Stimulated activated CD8-positive, alpha-beta memory T cell treated with anti-CD3 and anti-CD28 coated beads, Interleukin-12 subunit alpha, Interleukin-12 subunit beta, amount 100 ng/mL, for 4 hours (primary cell): ENCODE measurements at places on chromosomes 4 and X.

- DNase-seq: no peak
These were observed 27.7 kb upstream of the CEP135 start for GRCh38 chr4:55921093-55921492.

DNA sequence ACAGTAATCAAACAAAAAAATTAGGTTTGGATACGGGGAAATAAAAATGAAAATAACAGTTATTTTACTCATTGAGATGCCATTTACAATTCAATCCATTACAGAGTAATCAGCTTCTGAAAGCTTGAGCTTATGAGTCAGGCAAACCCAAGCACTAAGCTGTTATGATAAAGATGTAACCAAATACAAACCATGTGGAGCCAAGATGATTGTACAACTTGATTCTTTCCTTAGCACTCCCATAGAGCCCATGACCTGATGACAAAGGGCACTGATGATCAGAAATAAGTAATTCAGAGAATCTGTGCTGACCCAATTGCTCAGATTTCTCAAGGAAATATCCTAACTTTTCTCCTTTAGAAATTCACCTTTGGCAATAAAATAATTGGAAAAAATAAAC is 40.5 kb upstream of the PRKG2 start:
- DNase-seq: no peak

DNA sequence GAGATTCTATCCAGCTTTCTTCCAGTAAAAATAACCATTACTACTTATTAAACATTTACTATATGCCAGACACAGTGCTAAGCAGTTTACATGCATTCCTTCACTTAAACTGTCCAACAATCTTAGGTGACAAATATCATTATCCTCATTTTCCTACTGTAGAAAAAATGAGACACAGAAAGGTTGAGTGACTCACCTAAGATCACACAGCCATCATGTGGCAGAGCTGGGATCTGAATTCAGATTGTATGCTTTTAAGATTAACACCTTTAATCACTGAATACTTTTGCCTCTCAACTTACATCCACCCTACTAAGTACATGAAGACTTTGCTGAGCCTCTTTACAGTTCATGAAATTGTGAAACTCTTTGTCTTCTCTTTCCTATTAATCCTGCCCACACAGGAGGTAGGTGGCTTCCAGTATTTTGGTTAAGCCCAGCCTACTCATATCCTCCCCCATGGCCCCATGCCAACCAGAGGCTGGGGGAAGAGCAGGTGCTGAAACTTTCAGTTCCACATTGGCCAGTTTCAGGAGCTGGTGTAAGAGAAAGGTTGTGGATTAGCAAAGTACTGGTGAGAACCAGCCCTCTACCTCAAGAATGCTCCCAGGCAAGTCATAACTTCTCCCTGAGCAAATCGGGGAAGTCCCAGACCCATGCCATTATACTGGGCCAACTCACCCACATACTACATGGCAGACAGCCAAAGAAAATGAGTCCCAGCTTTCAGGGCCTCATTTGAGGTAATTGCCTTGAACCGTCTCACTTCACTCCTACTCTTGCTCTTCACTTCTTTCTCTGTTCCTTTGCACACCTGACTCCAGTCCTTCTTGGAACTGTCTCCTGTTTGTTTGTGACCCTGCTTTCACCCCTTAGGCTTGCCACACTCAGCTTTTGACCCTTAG is 211.1 kb downstream of the GUCY2F start:
- DNase-seq: no peak

DNA sequence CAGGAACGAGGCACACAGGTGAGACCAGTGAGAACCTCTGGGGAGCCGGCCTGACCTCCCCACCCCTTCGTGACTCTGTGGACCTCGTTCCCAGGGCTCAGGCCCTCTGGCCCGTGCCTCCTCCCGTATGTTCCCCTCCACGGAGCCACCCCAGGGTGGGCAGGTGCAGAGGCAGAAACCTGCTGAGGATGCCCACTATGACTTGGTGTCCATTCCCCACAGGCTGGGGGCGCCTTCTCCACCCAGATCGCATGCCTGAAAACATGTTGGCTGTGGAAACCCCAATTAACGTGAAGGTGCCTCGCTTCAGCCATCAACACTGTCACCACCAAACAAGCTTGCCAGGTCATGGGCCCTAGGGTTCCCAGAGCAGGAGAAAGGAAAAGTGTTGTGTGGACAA is 27.0 kb downstream of the BLOC1S4 start:
- no peak for DNase-seq

GRCh38 chr4:70855464-70855863 is 15.8 kb upstream of the GRSF1 start:
- DNase-seq: no peak

- no peak for DNase-seq
These were observed 26.7 kb upstream of the ZCCHC13 start for GRCh38 chrX:74277320-74277719.

GRCh38 chr4:153488006-153488891 is 22.1 kb downstream of the TMEM131L start:
- peak; percentile 72 for DNase-seq

- DNase-seq: no peak
These were observed 18.4 kb upstream of the FNIP2 start for GRCh38 chr4:158750379-158750778.

DNA sequence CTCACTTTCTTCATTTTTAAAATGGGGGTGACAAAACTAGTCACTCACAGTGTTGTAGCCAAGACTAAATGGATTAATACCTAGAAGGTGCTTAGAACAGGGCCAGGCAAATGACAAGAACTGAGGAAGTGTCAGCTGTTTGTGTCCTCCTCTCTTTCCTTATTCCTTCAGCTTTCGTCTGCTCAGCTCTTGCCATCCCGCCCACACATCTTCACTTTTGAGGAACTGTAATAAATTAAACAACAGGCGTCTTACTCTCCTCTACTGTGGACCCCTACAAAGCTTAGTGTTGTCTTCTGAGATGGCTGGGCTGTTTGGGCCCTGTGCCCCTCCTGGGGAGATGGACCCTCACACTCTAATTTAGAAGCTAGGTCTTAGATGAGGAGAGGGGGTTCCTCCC is 2.7 kb downstream of the HPSE start:
- no peak for DNase-seq

GRCh38 chr4:137644201-137644600 is 111.9 kb upstream of the PCDH18 start:
- no peak for DNase-seq

DNA sequence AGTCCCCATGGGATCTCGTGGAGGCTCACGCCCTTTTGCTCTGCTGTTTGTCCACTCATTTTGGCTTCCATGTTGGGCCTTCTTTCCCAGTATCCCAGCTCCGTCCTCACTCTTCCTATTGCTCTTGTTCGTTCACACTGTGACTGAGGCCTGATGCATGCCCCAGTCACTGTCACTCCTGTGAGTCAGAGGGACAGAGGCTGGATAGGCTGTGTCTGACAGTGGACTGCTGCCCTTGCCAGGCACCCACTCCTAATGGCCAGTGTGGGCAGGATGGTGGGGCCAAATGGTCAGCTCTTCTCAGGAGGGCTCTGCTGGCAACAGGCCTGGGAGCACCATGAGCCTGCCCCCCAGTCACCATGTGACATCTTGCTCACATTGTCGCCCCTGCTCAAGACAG is 40.0 kb downstream of the HADH start:
- DNase-seq: no peak

- no peak for DNase-seq
These were observed 7.5 kb upstream of the KLHL5 start for GRCh38 chr4:39054497-39054896.

DNA sequence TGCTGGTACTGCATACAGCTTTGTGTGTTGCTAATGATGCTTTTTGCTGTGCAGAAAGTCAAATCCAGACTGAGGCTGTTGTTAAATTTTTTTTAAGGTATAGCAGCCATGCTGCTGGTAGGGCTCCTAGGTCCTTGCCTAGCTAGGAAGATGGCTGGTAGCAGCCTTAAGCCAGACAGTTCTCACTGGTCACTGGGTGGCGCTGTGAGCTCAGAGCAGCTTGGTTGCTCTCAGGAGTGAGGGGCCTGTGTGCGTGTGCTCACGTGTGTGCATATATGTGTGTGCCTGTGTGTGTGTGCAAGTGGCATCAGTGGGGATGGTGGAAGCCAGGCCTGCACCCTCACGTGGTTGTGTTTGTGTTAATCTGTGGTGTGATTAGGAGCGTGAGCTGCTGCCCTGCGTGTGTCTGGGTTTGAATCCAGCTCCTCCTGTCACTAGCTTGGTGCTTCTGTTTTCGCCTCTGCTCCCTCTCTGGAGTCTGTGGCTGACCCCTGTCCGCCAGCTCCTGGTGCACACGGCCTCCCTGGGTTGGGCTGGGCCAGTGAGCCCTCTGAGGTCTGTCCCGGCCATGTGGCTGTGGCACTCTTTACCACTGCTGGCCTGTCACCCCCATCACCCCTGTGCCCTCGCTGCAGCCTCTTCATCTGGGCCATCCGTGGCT is 46.1 kb downstream of the SORCS2 start:
- DNase-seq: no peak

GRCh38 chrX:53049127-53049517 is 533 bp downstream of the GPR173 start:
- DNase-seq: no peak

GRCh38 chr4:14513471-14513870 is 488.8 kb upstream of the CPEB2 start:
- DNase-seq: no peak

- DNase-seq: no peak
These were observed 179.0 kb downstream of the NHS start for GRCh38 chrX:17553961-17554482.

DNA sequence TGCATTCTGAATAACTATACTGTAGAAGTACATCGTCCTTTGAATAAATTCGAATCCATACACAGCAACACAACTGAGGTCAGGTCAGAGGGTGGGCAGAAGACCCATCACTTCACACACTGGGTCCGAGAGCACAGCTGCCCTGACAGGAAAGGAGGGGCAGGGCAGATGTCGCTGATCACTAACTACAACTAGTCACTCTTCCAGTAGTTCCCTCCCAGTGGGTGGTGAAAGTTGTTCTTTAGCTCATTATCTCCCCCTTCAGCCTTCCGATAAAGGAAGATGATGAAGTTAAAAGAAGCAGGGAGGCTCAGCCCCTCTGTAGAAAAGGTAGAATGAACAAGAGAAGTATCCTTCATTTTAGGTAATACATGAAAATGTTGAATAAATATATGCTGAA is 278.9 kb downstream of the INPP4B start:
- no peak for DNase-seq

DNA sequence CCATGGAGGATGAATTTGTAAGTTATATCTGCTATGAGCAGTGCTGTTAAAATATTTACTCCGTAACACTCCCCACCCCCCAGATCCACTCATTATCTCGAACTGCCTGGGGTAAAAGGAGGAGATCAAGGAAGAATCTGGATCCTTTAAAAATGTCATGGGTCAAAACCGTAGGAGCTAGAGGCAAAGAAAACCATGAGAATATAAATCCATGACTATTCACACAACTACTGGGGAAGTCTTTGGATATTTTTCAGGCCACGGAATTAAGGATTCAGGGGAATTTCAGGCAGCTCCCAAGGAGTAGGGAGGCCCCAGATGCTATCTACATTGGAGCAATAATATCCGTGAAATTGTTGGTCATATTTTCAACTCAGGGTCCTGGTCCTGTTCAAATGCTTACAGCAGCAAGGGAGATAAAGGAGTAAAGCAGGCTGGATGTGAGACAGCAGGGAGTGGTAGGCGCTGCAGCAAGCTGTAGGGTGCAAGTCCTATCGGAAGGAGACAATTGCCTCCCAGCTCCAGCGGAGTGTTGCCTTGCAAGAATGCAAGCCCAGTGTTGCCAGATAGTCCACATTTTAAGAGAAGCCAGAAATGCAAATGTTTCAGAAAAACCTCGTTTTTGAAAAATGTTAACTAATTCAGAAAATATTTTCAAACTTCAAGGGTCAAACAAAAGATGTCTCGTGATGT is 116.2 kb upstream of the KIT start:
- no peak for DNase-seq

DNA sequence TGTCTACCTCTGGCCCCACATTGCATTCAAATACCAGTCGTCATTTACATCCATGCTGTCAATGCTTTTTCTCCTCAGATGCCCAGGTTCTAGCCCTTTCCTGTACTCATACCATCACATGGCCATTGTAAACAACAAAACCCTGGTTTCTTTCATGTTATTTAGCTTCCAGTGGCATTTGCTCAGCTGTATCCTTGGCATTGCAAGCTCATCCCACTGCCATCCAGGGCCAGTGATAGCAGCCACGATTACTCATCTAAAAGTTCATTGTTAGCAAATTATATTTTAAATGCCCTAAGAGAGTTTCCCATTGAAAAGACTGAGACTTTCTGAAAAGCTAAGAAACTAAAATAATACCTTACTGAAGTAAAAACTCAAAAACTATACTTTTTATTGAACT is 34.0 kb downstream of the VEGFC start:
- DNase-seq: no peak

DNA sequence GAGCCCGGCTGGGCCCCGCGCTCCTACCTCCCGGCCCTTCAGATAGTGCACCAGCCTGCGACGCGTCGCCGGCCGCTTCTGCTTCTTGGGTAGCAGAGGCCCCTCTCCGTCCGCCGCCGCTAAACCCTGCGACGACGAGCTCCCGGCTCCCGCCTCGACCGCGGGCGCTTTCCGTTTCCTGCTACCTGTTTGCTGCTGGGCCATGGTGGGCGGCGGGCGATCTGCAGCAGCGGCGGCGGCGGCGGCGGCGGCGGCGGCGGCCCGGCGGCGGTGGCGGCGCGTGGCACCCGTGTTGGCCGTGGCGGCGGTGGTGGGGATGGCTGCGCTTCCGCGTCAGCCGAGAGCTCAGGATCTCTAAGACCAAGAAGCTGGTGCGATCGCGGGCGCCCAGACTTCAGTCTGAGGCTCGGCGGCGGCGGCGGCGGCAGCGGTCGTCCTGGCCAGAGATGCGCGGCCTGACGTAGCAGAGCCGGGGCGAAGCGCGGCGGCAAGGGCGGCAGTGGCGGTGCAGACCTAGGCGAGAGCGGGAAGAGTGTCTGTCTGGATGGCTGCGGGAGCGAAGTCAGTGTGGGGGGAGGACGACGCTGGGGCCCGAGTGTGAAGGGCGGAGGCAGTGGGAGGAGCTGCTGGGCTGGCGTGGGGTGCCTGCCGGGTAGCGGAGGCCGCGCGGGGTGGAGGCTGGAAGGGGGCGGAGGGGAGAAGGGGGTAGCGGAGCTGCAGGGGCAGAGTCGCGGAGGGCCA is at the start of gene DCAF12L2:
TSS of gene DCAF12L2 (minus strand) at position 569 of the 741 bp plus-strand sequence. CDS start at position 204, 365 bp downstream.
- no peak for DNase-seq

GRCh38 chr4:5048721-5049120 is 2.6 kb upstream of the STK32B start:
- no peak for DNase-seq

- DNase-seq: no peak
These were observed 53.0 kb downstream of the HELT start for GRCh38 chr4:185071236-185071811.

GRCh38 chr4:44121210-44121609 is 327.4 kb downstream of the KCTD8 start:
- no peak for DNase-seq
